ENCODE measurements at places on chromosomes 5 and 9.
A peak's percentile ranks its signal among the peaks of the same experiment; 100 is the strongest.

DNA sequence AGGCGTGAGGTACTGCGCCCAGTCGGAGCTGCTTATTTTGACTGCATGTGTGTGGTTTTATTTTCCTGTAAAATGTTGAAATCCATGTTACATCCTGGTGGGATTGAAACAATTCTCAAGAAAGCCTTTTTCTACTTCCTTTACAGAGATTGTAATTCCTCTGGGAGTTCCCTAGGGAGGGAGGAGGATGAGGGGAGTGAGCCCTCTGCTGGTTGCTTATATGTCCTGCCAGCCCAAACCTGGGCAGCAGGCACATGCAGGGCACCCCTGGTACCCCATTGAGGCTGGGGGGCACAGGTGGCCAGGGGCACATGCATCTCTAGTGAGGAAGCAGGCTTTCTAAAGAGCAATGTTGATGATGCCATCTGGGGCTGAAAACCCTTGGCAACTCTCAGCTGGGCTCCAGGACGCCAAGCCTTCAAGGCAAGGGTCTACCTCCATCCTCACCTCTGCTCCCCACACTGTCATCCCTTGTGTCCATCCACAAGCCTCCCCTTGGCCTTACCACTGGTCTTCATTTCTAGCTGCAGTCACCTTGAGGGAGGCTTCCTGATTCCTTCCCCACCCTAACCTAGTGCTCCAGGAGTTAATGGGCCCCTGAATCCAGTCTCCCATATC, 84.7 kb upstream of the TNFSF8 start:
- no peak for DNase-seq

DNA sequence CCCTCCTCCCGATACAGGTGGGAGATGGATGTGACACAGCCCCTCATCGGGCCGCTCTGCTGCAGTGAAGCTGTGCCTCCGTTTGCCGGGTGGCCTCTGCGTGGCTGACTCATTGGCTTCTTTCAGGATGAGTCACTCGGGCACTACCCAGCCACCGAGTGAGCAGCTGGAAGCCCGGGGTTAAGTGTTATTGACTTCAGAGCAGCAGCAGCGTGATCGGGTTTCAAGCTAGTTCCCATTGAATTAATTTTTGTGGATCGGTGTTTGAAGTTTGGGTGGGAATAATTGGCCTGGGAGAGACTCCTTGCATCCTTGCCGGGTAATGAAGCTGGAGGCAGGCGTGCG, 266.4 kb upstream of the IRX4 start:
- no peak for DNase-seq

DNA sequence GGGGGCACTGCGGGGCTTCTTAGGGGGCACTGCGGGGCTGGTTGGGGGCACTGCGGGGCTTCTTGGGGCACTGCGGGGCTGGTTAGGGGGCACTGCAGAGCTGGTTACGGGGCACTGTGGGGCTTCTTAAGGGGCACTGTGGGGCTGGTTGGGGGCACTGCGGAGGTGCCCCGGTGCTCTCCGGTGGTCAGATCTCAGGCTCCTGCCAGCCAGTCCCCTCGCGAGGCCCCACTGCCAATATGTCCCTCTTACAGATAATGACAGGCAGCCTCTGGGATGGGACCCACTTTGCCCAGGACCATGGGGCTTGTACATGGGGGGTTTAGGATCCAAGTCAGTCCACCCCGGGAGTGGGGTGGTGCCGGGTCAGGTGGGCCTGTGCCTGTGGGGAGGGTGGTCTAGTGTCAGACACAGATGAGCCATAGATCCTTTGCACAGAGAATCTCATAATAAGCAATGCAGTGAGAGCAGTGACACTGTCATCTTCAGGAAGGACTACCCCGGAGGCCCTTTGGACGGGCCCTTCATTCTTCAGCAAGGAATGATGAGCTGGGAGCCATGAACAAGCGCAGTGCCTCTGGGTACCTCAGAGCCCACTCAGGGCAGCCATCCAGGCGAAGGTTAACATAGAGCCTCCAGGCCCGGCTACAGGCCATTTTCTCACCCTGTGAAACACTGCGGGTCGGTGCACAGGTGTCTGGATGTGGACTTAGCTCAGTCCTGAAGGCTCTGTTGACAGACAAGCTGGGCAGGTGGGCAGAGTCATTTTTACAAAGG, 38.2 kb downstream of the COL5A1 start:
- no peak for DNase-seq

- peak; percentile 73 for DNase-seq
These were observed 435.7 kb downstream of the NFIB start for GRCh38 chr9:13878241-13878711.

- no peak for DNase-seq
These were observed 62.3 kb upstream of the DAPK1 start for GRCh38 chr9:87435189-87435880.

GRCh38 chr9:113621309-113621791, 157.8 kb downstream of the RGS3 start:
- peak; percentile 93 for DNase-seq

DNA sequence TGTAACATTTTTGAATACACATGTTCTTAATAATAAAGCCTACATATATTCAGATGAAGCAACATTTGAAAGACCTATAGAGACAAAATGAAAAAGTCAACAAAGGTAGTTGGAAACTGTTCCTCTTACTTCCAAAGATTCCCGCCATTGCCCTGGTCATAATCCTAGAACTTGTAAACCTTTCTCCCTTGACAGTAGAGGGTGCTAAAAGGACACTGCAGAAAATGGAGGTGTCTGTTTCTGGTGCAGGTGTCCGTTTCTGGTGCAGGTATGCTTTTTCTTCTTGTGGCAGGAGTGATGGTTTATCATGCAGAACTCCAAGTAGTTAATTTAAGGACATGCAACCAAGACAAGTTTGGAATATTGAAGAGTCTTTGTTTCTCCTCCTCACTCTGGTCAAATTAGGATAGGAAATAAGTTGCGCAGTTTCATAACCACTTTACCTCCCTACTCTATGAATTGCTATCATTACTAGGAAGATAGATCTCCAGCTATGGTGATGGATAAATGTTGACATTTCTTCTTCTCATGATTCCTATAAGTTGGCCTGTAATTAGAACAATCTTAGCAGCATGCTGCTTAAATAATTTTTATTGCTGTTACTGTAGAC, 56.0 kb upstream of the FAM174A start:
- DNase-seq = no peak

GRCh38 chr5:145887976-145888574, 15.3 kb upstream of the GRXCR2 start:
- DNase-seq = no peak

DNA sequence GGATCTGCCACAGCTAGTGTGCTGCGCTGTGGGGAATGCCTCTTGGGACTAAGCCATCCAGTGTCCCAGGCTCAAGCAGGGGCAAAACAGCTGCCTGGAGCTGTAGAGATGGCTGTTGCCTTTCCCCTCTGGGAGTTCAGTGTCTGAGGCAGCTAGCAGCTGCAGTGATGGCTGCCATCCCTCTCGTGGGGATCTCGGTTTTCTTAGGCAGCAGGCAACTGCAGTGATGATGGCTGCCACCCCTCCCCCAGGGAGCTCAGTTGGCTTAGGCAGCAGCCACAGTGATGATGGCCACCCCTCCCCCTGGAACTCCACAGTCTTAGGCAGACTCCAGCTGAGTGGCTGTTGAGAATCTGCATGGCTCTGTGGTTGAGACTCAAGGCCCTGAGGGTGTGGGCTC, 1389.2 kb upstream of the NUDT12 start:
- no peak for DNase-seq

DNA sequence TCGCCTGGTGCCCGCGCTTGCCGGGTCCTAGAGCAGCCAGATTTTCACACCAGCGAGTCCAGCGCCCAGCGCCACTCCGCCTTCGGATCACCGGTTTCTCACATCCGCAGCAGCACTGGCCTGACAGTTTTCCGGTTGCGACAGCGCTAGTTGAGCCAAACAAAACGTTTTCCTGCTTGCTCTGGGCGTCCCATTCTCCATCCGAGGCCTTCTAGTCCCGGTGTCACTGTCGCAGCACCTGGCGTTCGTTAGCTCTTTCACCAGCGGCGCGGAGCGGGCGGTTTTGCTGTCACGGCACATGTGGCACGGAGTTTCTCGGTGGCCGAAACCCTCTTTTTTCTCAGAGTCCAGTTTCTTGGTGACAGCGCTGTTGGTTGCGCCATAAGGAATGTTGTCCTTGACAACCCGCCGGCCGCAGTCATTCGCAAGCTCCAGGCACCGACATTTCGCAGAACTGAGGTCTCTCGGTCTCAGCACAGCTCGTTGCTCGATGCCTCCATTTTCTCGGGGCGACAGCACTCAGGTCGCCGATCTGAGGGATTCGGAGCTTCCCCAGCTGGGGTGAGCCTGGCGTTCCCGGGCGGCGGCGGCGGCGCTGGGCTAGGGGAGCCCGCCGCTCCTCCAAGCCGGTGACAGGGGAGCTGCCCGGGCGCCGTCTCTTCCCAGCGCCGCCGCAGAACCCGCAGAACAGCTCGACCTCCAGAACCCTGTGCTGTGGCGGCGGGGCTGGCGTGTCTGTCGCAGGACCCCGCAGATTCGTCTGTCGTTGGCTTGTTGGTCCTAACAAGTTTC, 47.8 kb downstream of the ANXA2R start:
- peak; percentile 64 for DNase-seq

DNA sequence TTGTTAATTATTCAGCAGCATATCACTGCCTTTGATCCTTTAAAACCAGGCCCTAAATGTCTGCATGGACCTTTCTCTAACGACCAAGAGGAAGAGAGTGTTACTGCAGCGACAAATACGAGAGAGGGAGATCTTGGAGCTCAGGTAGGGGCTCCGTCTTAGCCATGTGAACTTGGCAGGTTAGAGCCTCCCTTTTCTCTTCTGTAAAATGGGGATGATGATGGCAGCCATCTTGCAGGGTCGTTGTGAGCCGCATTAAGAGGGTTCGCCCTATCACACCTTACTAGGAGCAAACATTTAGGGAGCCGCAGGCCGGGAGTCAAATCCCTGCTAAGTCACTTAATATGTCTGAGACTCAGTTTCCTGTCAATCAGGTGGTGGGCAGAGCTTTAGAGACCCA, 1.6 kb downstream of the ENG start:
- no peak for DNase-seq

DNA sequence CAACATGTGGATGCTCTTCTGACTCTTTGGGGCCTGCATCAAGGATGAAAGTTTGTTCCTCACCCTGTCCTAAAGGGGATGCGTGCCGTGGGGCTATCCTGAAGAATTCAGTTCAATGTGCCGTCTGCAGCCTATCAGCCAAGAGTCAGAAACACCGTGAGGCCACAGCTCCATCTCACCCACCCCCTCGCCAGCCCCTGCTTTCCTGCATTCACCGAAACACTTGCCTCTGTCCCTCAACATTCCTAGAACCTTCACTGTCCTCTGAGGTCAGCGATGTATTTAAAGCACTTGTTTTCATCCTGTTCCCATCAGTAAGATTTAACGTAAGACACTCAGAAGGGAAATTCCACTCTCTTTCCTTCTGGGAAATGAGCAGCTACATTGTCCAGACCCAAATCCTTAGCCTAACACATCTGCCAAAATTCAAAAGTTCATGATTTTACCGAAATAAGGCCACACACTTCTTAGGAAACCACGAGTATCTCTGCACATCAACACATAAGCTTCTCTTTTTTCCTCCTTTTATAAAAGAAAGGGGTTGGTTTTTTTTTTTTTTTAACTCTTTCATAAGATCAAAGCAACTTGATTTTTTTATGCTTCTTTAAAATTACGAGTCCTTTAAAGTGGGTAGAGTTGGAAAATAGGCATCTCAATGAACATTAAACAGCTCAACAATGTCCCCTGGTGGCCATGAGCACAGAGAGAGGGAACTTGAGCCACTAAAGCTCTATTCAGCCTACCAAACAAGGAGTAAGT, 100.7 kb downstream of the SUSD1 start:
- peak; percentile 80 for DNase-seq

DNA sequence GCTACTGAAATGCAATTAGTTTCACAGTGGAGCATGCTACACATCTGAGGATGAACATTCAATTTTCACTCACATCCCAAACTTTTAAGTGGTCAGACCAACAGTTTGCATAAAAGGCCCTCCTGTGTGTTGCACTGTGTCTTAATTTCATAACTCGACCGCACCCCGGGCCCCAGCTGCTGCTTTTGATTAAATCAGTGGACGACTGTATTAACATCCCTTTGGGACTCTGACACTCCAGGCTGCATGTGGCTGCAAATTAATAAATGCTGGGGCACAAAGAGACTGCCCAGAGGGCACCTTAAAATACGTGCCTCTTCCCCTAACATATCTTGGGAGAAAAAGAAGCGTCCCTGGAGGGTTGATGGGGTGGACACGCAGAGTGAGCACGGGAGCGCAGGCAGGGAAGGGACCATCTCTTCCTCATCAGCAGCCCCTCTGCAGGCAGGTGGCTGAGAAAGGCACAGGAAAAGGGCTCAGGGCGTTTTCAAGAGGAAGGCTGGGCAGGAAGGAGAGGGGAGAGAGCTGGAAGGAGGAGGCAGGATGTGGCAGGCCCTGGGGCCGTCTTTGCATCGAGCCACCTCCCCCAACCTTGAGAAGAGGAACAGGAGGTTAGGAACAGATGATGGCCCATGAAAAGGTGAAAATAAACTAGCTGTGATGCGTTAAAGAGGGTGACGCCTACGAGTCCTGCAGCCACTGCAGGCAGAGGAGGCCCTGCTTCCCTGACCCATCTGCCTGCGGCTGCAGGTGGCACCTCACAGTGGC, 18.6 kb downstream of the MED10 start:
- DNase-seq = no peak

DNA sequence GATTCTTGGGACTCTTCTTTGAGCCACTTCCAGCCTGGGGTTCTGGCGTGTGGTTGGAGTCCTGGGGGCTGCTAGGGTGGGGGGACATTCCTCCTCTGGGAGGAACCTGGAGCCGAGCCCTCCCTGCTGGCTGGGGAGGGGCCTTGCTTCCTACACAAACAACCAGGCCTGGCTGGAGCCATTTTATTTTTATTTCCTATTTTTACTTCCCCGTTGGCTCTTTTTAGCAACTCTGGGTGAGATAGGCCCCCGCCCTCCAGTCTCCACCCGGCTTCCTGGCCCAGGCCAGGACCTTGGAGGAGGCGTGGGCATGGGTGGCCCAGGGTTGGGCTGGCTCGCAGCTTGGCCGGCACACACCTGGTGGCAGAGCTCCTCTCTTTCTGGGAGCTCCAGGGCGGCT, 15.1 kb downstream of the RXRA start:
- no peak for DNase-seq

DNA sequence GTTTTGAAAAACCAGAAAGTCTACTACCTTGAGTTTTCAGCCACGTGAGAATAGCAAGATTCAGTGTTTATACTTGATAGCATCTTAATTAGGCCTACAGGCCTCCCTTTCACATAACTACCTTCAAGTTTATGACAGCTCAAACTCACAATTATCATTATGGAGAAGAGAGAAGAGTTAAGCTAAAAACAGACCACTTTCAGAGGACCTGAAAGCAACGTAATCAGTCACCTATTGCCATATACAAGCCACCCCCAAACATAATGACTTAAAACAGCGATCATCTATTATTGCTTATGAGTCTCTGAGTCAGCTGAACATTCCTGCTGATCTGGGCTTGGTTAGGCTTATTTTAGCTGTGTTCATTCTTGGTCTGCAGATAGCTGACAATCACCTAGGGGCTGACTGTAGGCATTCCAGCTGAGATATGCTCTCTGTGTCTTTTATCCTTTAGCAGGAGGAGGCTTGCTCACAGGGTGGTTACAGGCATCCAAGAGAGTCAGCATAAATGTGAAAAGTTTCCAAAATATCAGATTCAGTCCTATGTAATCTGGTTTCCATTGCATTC, 130.9 kb downstream of the COX7C start:
- no peak for DNase-seq

Data from muscle of arm (tissue), 14 donors.